ENCODE measurements at places on chromosomes 16 and 17. TPM values are rescaled to one million over a fixed set of nuclear protein-coding genes. Genes with fewer than 3 reads are reported as not detected.

- ATAC-seq, result no peak
Observed at GRCh38 chr16:31198207-31198882, 4.2 kb downstream of the PYCARD start.

- no peak for ATAC-seq
Observed at GRCh38 chr16:84941921-84942320, 69.4 kb downstream of the ZDHHC7 start.

DNA sequence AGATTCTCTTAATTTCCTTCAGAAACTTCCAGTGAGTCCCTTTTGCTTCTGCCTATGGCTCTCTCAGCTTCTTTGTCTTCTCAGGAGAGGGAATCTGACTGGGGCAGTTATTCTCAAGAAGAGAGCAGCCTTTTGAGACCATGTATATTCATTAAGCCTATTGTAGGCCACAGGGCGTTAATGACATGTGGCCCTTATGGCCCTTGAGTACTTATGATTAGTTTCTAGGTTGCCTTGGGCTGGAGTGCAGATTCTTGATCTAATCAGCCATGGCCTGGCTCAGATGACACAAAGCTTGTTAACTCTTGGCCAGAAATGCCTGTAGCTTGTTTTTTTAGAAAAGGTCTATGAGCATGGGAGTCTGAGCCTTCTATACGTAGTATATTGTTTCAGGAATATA, 17.4 kb downstream of the MFSD11 start:
- ATAC-seq, result no peak

DNA sequence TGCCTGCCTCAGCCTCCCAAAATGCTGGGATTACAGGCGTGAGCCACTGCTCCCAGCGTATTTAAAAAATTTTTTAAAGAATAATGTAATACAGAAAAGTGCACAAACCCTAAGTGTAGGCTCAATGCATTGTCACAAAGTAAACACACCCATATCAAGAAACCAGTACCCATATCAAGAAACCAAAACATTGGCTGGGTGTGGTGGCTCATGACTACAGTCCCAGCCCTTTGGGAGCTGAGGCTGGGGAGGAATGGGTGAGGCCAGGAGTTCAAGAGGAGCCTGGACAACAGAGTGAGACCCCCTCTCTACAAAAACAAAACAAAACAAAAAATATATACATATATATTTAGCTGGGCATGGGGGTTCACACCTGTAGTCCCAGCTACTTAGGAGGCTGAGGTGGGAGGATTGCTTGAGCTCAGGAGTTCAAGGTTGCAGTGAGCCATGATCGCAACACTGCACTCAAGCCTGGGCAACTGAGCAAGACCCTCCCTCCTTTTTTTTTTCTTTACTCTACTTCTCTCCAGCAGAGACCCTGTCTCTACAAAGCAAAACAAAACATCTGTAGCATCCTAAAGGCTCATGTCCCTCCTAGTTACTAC, 9.3 kb upstream of the PRR14 start:
- ATAC-seq, result no peak

DNA sequence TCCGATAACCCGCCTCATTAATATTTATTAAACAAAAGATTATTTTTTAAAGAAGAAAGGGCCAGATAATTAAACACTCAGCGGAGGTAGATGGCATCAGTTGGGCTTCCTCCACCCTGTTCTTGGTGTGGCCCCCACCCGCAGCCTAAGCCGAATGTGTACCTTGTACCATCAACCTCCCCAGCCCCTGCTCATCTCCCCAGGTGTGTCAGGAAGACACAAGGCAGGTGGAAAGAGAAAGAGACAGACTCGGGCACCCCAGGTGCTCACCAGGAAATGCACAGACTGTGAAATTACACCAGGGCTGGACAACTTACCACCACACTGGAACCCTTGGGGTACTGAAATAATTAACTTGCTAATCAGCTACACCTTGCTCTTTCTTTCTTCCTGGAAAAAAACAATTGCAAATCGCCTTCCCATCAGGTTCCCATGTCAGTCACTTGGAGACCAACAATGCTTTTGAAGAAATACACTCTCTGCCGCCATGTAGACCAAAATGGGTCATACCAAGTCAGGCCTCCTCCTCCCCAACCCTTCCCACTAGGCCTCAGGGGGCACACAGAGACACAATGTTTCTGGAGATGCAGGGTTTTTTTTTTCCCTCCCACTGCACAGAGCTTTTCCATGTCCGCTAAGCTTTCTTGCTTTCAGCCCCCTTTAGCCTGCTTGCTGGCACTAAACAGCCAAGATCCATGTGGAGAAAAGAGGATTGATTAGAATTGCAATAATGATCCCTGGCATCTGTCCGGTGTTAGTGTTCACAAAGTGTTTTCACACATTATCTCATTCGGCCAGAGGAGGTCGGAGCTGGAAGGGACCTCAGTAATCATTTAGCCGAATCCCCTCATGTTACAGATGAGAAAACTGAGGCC, 8.6 kb upstream of the LHX1 start:
- no peak for ATAC-seq

- no peak for ATAC-seq
Observed at GRCh38 chr17:41539979-41540701, 12.0 kb upstream of the KRT19 start.

DNA sequence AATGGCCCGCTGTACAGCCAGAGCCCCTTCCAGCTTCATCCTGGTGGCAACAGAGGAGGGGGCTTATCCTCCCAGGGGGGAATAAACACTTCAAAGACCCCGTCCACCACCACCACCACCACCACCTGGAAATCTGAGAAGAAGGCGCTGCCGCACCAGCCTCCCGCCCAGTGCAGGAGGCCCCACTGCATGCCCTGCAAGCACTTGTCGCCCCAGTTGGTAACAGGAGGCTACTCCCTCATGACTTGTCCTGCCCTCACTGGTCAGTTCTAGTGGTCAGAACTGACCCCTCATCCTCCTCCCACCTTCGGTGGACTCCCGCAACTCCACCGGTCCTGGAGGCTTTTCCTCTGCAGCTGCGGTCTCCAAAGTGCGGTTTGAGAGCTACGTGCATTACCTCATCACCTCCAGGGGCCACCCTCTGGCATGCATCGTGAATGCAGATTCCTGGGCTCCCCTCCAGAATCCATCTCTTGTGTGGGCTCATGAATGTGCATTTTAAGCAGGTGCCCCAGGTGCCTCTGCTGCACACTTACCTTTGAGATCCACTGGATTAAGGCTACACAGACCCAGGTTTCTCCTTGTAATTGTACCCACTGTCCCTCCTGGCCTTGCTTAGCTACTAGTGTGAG, 71.8 kb downstream of the SRCIN1 start:
- peak; percentile 26 for ATAC-seq

DNA sequence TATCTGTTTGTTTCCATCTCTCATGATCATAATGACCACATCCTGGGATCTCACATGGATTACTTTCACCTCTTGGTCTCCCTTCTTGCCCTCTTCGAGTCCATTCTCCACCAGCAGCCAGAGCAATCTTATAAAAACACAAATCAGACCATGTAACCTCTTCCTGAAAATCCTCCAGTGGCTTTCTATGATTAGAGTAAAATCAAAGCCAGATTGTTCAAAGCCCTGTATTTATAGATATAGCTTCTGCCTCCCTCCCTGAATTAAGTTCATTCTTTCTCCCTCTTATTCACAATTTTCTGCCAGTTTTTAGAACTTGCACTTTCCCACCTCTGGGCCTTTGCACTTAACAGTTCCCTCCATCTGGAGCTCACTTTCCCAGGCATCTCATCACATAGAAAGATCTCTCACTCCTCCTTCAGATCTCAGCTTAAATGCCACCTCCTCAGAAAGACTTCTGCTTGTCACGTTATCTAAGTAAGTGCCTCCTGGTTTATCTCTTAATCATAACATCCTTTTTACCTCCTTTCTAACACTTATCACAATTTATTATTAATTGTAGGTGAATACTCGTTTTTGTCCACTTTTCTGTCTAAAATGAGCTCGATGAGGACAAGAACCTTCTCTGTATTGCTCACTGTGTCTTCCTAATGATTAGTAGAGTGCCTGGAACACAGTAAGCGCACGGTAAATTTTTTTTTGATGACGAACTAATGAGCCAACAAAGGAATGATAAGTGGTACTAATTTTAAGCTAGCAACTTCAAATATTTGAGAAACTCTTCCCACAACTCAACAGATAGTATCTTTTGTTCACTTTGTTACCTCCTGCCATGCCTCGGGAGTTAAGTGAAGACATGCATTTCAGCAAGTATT, 80.5 kb downstream of the CYB561 start:
- ATAC-seq, result no peak

GRCh38 chr16:47592232-47592631, 131.1 kb downstream of the PHKB start:
- no peak for ATAC-seq

GRCh38 chr16:56525236-56525635, 5.4 kb upstream of the BBS2 start:
- no peak for ATAC-seq

GRCh38 chr16:87729266-87729954, 36.4 kb downstream of the KLHDC4 start:
- peak; percentile 48 for ATAC-seq

GRCh38 chr17:71496552-71496951, 624.3 kb upstream of the SOX9 start:
- peak; percentile 74 for ATAC-seq

GRCh38 chr17:8896641-8897635, 29.5 kb upstream of the PIK3R6 start:
- no peak for ATAC-seq

DNA sequence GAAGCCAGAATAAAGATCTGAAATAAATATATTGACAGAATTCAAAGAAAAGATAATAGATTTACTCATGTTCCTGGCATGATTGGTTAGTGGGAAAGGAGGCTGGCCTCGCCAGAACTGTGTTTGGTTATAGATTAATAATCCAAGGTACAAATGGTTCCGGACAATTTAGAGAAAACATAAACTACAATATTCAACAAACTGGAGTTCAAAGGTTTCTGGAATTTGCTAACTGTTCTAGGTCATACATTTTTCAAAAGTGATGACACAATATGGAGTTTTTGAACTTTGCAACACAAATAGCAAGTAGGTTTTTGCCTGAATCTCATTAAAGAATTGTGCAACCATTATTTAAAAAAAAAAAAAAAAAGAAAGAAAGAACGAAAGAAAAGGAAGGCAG, 251.7 kb upstream of the SALL1 start:
- ATAC-seq, result no peak

- ATAC-seq, result no peak
Observed at GRCh38 chr16:50156590-50156989, 3.5 kb downstream of the TENT4B start.

GRCh38 chr16:58614860-58615259, 14.8 kb downstream of the CNOT1 start:
- ATAC-seq, result no peak

DNA sequence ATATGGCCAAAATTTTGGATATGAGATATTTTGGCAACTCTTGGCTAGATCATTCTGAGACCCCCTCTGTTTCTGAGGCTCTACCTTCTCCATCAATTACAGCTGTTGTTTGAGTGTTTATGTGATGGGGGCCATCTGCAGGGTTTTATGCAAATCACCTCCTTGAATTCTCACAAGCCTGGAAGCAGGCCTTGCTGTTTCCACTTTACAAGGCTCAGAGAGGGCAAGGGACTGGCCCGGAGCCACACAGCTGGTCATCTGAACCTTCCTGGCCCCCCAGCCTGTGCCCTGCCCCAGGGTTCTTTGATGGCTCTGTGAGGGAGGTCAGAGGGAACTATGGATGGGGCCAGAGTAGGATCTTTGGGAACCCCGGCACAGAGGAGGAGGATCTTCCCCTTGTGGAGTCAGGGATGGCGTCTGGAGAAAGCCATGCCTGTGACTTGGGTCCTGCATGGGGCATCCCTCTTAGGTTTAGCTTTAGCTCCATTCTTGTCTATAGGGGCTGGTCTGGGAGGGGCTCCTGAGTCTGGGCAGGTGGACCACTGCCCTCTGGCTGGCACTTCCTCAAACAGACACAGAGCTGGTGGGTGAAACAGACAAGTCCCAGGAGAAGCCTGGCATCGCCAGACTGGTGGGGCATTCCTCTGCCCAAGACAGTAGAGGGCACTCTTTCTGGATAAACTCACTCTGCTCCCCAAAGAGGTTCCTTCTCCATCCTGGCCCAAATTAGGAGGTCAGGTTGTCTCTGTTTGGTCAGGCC, 26.2 kb downstream of the IL21R start:
- ATAC-seq, result no peak

GRCh38 chr17:57213180-57213825, 43.0 kb upstream of the MSI2 start:
- ATAC-seq, result peak; percentile 65

DNA sequence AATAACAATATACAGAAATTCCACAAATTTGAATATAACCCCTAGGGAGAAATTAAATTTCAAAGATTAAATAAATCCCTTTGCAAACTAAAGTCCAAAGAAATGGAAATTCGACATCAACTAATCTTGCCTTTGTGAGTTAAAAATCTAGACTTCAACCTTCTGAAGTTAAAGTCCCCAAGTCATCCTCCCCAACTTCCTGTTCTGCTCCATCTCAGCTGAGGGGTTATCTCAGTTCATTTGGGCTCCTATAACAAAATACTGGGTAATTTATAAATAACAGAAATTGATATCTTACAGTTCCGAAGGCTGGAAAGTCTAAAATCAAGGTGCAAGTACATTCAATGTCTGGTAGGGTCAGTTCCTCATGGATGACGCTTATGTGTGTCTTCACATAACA, 22.8 kb upstream of the KDM6B start:
- no peak for ATAC-seq

- peak; percentile 77 for ATAC-seq
Observed at GRCh38 chr17:82204831-82205719, 7.6 kb downstream of the CCDC57 start.

GRCh38 chr17:47993964-47994363, 23.1 kb downstream of the CDK5RAP3 start:
- ATAC-seq, result no peak

GRCh38 chr17:74646231-74646630, 22.7 kb upstream of the CD300E start:
- peak; percentile 43 for ATAC-seq

DNA sequence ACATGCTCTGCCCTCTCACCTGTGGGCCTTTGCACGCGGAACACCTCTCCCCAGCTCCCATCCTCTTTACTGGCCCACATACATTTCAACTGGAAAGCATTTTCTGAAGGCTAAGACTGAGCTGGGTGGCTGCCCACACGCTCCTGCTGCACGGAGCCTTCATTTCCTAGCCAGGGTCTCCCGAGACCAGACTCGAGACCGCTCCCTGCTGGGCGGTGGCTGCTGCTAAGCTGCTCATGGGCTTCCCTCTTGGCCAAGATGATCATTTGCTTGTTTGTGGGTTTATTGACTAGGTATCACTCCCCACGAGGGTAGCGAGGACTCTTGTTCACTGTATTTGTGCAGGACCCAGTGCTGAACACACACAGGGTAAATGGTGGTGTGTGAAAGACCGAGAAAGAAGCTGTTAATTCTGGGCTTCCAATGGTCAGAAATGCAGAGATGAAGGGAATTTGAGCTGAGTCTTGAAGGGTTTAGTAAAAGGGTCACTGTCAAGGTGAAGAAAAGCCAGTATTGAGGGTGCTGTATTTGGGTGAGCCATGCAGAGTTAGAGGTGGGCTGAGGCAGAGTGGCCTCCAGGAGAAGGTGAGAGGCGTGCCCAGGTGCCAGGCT, 907 bp downstream of the TRAPPC2L start:
- ATAC-seq, result peak; percentile 53

Gene PPY
- total RNA-seq, result not detected

Gene ASPA
- 0.56 TPM for total RNA-seq

Gene GPR179
- not detected for total RNA-seq

Gene CDRT4
- total RNA-seq, result 4.7 TPM

Gene JPH3
- 0.16 TPM for total RNA-seq

Gene CACNA1G
- 0.08 TPM for total RNA-seq

Gene LPO
- total RNA-seq, result 0.44 TPM

Gene COASY
- total RNA-seq, result 67.4 TPM

Gene ABI3
- 2.7 TPM for total RNA-seq

Gene MT1X
- total RNA-seq, result 603 TPM

Gene SRCIN1
- 6.6 TPM for total RNA-seq

Gene SMPD3
- total RNA-seq, result 0.52 TPM

Gene TNFSF12
- total RNA-seq, result 2.7 TPM

Gene MRM1
- 4.8 TPM for total RNA-seq

Gene SBK1
- total RNA-seq, result 0.52 TPM

Gene OR1A1
- not detected for total RNA-seq

All from esophagus mucosa (tissue), 1 donor.